ENCODE measurements at places on chromosomes 7 and 10. TPM values are rescaled to one million over a fixed set of nuclear protein-coding genes. Genes with fewer than 3 reads are reported as not detected.

- no peak overlapping the region for H3K4me3 ChIP-seq
- H3K27me3 ChIP-seq, result no peaks in the 10 kb centered on the region
- no peaks in the 10 kb centered on the region for H3K36me3 ChIP-seq
- H3K4me1 ChIP-seq, result no peaks in the 10 kb centered on the region
These were observed 845.7 kb upstream of the POT1 start for GRCh38 chr7:125775317-125775716.

- H3K4me3 ChIP-seq, result peak overlapping the region; percentile 46
- peaks cover 2% of the 10 kb centered on the region for H3K27me3 ChIP-seq
- H3K36me3 ChIP-seq, result peaks cover 34% of the 10 kb centered on the region
- peak overlapping the region; percentile 32 for H3K27ac ChIP-seq
- peaks cover 76% of the 10 kb centered on the region for H3K4me1 ChIP-seq
- peak; percentile 34 for DNase-seq
These were observed 29.8 kb downstream of the ITPRIP start for GRCh38 chr10:104308439-104308903.

GRCh38 chr7:80851896-80852476 is 66.9 kb downstream of the SEMA3C start:
- H3K4me1 ChIP-seq, result no peaks in the 10 kb centered on the region
- H3K36me3 ChIP-seq, result no peaks in the 10 kb centered on the region
- no peaks in the 10 kb centered on the region for H3K27me3 ChIP-seq

GRCh38 chr7:1321411-1322239 is 89.0 kb downstream of the UNCX start:
- no peak for DNase-seq
- no peaks in the 10 kb centered on the region for H3K4me1 ChIP-seq
- H3K4me3 ChIP-seq, result no peak overlapping the region
- H3K36me3 ChIP-seq, result no peaks in the 10 kb centered on the region
- H3K27me3 ChIP-seq, result peaks cover 3% of the 10 kb centered on the region

GRCh38 chr10:27152687-27153086 is 1.5 kb downstream of the YME1L1 start:
- H3K27ac ChIP-seq, result peak overlapping the region; percentile 99
- H3K4me1 ChIP-seq, result peaks cover 49% of the 10 kb centered on the region
- no peaks in the 10 kb centered on the region for H3K27me3 ChIP-seq
- DNase-seq, result no peak
- H3K4me3 ChIP-seq, result peak overlapping the region; percentile 99
- H3K36me3 ChIP-seq, result peaks cover 44% of the 10 kb centered on the region

DNA sequence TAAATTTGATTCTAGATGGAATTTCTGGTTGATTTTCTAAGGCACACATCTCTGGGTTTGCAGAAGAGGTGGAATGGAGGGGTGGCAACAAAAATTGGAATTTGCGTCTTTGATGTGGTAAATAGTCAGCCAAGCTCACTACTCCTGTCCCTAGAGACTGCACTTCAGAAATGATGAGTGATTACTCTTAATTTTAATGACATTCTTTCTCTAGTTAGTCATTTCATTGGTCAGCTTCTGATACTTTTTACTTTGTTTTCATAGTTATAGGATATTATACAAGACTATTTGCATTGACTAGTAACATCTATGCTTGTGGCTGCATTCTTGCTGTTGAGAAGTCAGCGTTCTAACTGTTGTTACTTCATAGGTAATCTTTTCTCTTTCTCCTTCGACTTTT is 658.3 kb downstream of the SUGCT start:
- H3K27me3 ChIP-seq, result no peaks in the 10 kb centered on the region
- no peak for DNase-seq
- H3K4me3 ChIP-seq, result no peak overlapping the region
- no peaks in the 10 kb centered on the region for H3K36me3 ChIP-seq
- H3K4me1 ChIP-seq, result no peaks in the 10 kb centered on the region

GRCh38 chr7:157397731-157398691 is 61.2 kb downstream of the DNAJB6 start:
- H3K27me3 ChIP-seq, result no peaks in the 10 kb centered on the region
- no peak overlapping the region for H3K4me3 ChIP-seq
- peaks cover 13% of the 10 kb centered on the region for H3K4me1 ChIP-seq
- H3K36me3 ChIP-seq, result peaks cover 10% of the 10 kb centered on the region

DNA sequence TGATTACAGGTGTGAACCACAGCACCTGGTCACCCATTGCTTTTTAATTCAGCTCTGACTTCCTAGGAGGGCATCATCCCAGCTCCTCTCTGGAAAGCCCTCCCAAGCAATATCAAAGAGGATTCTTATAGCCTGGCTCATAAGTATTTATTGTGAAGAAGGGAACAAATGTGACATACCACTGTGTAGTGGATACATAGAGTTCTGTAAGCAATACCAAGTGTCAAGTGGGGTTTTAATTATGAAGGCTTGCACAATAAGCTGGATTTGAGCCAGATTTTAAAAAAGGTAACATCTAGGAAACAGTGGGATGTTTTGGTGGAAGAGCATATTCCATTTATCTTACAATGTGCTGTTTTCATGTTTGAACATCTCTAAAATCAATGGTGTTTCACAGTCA is 19.0 kb upstream of the PRTFDC1 start:
- peaks cover 5% of the 10 kb centered on the region for H3K27me3 ChIP-seq
- H3K36me3 ChIP-seq, result no peaks in the 10 kb centered on the region
- no peak overlapping the region for H3K4me3 ChIP-seq
- no peak overlapping the region for H3K27ac ChIP-seq

DNA sequence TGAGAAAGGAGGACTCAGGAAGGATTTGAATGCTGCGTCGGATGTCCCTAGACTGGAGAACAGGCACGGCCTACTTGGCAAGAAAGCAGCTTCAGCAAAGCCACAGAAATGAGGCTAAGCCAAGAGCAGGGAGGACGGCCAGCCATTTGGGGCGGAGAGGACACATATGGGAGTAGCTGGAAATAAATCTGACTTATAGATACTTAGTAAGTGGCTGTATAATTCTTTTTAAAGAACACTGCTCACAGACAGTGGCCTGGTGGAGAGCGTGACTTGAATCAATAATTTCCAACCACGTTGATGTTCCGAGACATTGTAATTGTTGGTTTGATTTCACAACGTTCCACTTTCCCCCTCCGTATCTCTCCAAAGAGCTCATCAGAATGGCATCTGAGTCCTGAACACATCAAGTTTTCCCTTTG is 67.7 kb upstream of the JCAD start:
- peaks cover 7% of the 10 kb centered on the region for H3K4me1 ChIP-seq
- H3K27me3 ChIP-seq, result peaks cover 13% of the 10 kb centered on the region
- DNase-seq, result no peak

DNA sequence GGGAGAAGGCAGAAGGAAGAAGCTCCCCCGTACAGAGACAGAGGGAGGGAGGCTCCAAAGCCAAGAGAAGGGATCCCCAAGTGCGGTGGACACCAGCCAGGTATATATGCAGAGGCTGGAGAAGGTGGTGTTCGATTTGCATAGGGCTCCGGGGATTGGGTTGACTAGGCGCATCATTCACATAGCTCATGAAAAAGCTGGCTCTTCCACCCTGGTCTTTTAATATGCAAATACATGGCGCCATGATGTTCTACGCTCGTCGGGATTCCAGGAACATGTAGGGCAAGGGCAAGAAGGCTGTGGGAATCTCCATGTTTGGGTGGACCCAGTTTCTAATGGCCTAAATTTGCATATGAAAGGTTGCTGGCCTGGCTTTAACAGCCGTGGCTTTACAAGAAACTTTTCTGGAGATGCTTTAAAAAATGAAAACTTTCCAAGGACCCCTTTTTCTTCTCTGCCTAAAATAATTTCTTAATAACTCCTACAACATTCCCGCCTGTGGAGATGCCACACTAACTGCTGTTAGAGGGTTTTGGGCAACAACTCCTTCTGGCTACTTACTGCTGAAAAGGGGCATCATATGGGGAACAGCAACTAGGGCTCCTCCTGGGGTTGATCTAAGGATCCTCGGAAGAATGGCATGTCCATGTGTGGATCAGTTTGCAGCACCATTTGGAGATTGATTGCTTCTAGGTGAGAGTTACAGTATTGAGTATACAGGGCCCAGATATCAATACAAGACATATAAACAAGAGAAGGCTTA is 28.3 kb downstream of the C1GALT1 start:
- DNase-seq, result no peak
- no peak overlapping the region for H3K27ac ChIP-seq
- no peaks in the 10 kb centered on the region for H3K27me3 ChIP-seq
- peaks cover 17% of the 10 kb centered on the region for H3K4me1 ChIP-seq

Gene MPP7
- total RNA-seq, result 0.15 TPM

Gene KIF11
- total RNA-seq, result 38.7 TPM

Gene SFXN4
- total RNA-seq, result 58.7 TPM

Gene ST8SIA6
- total RNA-seq, result not detected

Gene JAKMIP3
- 1.3 TPM for total RNA-seq

Gene ADRB1
- total RNA-seq, result not detected

Gene MORN4
- 1.9 TPM for total RNA-seq

All from activated T-helper 1 cell treated with anti-CD3 and anti-CD28 coated beads, Interleukin-12 subunit alpha, Interleukin-12 subunit beta, Interleukin-2, Interleukin-4 antibody, amounts not matched to agents 30 ng/mL and 10 ng/mL and 1 ng/mL, durations not matched to agents 14 hours and 24 hours and 36 hours (primary cell).